ENCODE measurements at places on chromosomes 16 and 17.

DNA sequence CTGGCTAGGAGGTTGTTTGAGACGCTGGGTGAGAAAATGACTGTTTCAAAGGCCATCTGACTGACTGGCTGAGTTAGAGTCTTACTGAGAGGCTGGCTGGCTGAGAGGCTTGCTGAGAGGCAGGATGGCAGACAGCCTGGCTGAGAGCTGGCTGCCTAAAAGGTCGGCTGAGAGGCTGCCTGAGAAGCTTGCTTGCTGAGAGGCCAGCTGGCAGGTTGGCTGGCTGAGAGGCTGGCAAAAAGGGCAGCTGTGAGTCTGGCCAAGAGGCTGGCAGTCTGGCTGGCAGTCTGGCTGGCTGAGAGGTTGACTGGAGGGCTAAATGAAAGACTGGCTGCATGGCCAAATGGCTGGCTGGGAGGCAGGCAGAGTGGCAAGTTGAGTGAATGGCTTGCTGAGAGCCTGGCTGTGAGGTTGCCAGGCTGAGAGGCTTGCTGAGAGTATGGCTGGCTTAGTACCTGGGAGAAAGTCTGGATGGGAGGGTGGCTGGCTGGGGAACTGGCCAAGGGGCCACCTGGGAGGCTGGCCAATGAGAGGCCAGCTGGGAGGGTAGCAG lies 35.3 kb upstream of the ACSM2B start:
- no peaks in the 10 kb centered on the region for H3K27me3 ChIP-seq
- no peak overlapping the region for H3K27ac ChIP-seq
- no peaks in the 10 kb centered on the region for H3K36me3 ChIP-seq
- no peak for DNase-seq
- no peaks in the 10 kb centered on the region for H3K4me1 ChIP-seq

DNA sequence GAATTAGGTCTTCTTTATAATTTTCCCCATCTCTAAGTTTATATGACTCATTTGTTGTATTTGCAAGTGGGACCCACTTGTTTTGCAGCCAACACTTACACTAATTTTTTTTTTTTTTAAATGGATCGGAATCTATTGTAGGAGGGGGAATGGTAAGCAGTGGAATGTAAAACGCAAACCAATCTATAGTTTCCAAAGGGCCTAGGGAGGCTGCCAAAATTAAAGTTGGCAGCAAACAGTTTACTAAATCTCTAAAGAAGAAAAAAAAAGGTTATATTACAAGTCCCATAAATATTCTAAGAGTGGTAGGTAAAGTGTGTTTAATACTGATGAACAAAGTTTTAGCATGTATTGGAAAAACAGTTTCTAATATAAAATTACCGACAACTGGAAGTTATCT lies 416.8 kb upstream of the SALL1 start:
- no peak overlapping the region for H3K4me3 ChIP-seq
- no peak overlapping the region for H3K27ac ChIP-seq
- no peaks in the 10 kb centered on the region for H3K27me3 ChIP-seq
- no peaks in the 10 kb centered on the region for H3K36me3 ChIP-seq

- peaks cover 17% of the 10 kb centered on the region for H3K4me1 ChIP-seq
- no peak overlapping the region for H3K4me3 ChIP-seq
- no peaks in the 10 kb centered on the region for H3K27me3 ChIP-seq
- DNase-seq = no peak
- H3K27ac ChIP-seq = no peak overlapping the region
- peaks cover 8% of the 10 kb centered on the region for H3K36me3 ChIP-seq
These were observed 2.9 kb upstream of the P2RX1 start for GRCh38 chr17:3919123-3919624.

DNA sequence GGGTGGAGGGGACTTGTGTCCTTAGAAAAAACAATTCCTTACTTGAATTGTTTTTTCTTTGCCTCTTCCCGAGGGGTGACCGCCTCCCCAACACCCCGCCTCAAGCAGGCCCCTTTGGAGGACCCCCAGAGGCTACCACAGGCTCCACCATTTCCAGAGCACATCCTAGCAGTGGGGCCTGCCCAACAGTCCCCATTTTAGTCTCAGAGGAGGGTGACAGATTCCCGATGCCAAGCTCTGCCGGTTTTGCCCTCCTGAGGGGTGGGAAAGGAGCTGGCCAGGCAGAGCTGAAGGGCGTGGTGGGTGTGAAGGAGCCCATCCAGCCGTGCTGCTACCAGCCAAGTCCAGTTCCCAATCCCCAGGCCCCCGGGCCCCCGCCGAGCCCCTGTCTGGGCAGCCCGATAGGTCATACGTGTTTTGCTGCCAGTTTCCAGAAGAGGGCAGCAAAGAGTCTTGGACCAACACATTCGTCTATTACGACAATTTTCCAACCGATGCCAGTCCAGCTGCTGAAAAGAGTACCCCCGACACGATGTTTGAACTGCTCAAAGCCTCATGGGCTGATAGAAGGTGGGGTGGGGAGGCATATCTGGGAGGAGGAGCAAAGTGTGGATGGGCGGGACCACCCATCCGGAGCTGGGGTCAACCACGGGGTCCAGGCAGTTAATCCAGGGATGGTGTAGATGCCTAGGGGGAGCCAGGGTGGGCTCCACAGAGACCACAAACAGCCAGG lies 18.8 kb upstream of the GAA start:
- peak; percentile 76 for DNase-seq
- no peak overlapping the region for H3K4me3 ChIP-seq
- no peaks in the 10 kb centered on the region for H3K36me3 ChIP-seq
- H3K27ac ChIP-seq = no peak overlapping the region
- H3K27me3 ChIP-seq = peaks cover 4% of the 10 kb centered on the region

- no peaks in the 10 kb centered on the region for H3K4me1 ChIP-seq
- no peak overlapping the region for H3K27ac ChIP-seq
- no peaks in the 10 kb centered on the region for H3K36me3 ChIP-seq
These were observed 7.5 kb upstream of the MPHOSPH6 start for GRCh38 chr16:82177555-82177954.

- no peaks in the 10 kb centered on the region for H3K27me3 ChIP-seq
- peak; percentile 51 for DNase-seq
- peaks cover 49% of the 10 kb centered on the region for H3K36me3 ChIP-seq
- peaks cover 28% of the 10 kb centered on the region for H3K4me1 ChIP-seq
- H3K4me3 ChIP-seq = no peak overlapping the region
These were observed 5.3 kb downstream of the RPL13 start for GRCh38 chr16:89565506-89566372.

DNA sequence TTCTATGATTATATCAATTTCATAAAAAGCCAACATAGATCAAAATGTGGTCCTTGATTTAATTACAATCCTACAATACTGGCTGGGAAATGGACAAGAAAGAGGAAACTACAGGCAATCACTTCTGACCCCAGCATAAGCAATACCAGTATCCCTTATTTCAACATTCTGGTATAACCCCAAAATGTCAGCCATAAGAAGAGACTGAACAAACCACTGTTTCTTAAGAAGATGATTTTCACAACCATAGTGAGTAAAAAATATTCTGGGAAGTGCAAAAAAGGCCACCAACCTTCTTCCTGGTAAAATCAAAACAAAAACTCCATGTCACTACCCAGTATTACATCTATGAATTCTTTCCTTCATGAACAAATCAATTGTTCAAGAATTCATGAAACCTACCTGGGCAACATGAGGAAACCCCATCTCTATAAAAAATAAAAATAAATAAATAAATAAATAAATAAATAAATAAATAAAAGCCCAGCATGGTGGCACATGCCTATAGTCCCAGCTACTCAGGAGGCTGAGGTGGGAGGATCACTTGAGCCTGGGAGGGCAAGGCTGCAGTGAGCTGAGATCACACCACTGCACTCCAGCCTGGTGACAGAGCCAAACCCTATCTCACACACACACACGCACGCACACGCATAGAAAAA lies 7.5 kb downstream of the N4BP1 start:
- H3K36me3 ChIP-seq = peaks cover 18% of the 10 kb centered on the region
- no peak overlapping the region for H3K27ac ChIP-seq
- peaks cover 19% of the 10 kb centered on the region for H3K4me1 ChIP-seq
- H3K4me3 ChIP-seq = no peak overlapping the region

- peak overlapping the region; percentile 91 for H3K27ac ChIP-seq
- H3K4me1 ChIP-seq = peaks cover 38% of the 10 kb centered on the region
- H3K36me3 ChIP-seq = peaks cover 25% of the 10 kb centered on the region
- no peaks in the 10 kb centered on the region for H3K27me3 ChIP-seq
- DNase-seq = no peak
- H3K4me3 ChIP-seq = peak overlapping the region; percentile 100
These were observed 857 bp downstream of the GOT2 start for GRCh38 chr16:58733248-58733670.

Data from DND-41 (cell line).